Fibroblast of skin of abdomen (primary cell): ENCODE measurements at places on chromosomes 3 and 15.

DNA sequence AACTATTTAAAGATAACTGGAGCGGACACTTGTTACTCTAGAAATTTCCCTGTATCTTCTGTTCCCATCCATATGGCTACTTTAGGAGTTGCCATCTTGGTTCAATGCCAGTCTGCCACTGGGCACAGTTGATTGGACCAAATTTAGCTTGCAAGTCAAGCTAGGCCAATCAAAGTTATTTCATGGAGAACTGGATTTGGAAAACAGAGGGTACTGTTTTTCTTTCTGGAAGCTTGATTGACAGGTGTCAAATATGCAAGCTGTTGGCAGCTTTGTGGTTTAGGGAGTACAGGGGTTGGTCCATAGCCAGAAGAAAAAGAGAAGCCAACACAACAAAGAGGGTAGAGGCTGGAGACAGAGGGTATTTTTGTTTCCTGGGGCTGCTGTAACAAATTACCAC lies 33.4 kb upstream of the KLHL25 start:
- no peak for DNase-seq

DNA sequence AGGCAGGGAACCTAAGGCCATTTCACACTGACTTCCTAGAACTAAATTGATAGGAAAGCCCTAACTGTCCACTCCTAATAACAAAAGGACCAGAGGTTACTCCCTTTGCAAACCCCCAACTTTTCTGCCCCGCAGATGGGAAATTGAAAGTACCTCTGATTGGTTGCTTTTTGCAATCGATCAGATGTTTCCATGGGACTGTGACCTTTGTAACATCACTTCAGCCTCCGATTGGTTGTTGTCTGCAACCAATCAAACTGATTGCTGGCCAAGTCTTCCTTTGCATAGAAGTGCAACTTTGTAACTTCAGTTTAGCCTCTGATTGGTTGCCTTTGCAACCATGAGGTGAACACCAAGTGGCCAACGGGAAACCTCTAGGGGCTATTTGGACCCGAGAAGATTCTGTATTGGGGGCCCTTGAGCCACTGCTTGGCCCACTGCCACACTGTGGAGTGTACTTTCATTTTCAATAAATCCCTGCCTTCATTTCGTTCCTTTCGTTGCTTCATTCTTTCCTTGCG lies 11.3 kb upstream of the KNL1 start:
- no peak for DNase-seq

GRCh38 chr15:41832875-41833274 lies 5.0 kb downstream of the JMJD7 start:
- no peak for DNase-seq

GRCh38 chr15:83164111-83164770 lies 43.4 kb downstream of the HDGFL3 start:
- DNase-seq, result peak; percentile 72

DNA sequence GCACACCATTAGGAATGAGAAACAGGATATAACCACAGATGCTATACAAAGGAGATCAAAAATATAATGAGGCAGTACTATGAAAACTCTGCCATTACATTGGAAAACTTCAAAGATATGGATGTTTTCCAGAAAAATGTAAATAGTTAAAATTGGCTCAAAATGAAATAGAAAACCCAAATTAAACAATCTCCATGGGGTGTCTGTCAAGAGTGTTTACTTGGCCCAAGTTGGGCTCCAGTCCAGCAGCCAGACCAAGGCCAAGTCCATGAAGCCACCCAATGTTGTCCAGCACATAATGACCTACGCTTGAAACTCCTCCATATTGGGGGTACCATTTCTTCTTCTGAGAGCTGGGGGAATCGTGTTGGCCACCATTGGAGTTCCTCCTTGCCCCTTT lies 37.1 kb downstream of the CTXND1 start:
- DNase-seq, result no peak

GRCh38 chr15:67575039-67575502 lies 32.6 kb downstream of the MAP2K5 start:
- peak; percentile 54 for DNase-seq

GRCh38 chr15:65937476-65937875 lies 68.2 kb downstream of the RAB11A start:
- DNase-seq, result no peak

DNA sequence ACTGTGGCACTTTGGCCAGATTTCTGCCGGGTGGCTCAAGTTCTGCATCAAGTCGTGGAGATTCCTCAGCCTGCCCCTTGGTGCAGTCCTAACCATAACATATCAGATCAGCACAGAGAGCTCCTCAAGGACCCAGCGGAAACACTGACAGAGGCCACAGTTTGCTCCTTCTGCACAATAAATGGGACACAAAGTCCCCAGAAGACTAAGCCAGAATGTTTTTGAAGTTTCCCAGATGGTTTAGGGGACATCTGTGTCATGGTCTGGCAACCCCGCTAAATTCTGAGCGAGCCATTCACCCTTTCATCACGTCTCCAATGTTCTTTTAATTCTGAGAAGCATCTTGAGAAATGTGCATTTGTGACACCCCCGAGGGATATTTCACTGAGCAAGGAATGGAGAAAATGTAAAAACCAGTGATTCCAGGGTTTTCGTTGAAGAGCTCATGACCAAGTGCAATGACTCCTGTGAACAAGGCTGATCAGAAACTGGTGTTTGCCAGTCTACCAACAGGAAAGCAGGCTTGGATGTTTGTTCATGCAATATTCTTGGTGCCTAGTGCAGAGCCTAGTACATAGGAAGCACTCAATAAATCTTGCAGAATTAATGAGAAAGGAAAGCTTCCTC lies 64.8 kb upstream of the LMCD1 start:
- DNase-seq, result no peak

- no peak for DNase-seq
Observed at GRCh38 chr3:124410471-124410870, 319.8 kb upstream of the UMPS start.

DNA sequence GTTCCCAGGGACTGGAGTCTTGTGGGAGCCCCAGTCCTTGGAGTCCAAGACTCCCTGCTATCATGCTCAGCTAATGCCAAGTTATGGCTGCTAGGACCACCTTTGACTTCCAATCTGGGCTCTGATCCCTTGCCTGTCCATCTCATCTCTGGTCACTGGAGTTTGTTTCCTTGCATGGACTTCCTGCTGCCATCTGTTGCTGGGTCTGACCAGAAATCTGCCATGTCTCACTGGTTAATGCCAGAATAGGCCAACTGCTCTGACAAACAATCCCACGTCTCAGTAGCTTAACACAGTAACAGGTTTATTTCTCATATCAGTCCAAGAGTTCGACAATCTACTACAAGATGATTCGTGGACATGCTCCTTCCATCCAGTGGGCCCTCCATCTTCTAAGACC lies 10.1 kb upstream of the GLCE start:
- no peak for DNase-seq

DNA sequence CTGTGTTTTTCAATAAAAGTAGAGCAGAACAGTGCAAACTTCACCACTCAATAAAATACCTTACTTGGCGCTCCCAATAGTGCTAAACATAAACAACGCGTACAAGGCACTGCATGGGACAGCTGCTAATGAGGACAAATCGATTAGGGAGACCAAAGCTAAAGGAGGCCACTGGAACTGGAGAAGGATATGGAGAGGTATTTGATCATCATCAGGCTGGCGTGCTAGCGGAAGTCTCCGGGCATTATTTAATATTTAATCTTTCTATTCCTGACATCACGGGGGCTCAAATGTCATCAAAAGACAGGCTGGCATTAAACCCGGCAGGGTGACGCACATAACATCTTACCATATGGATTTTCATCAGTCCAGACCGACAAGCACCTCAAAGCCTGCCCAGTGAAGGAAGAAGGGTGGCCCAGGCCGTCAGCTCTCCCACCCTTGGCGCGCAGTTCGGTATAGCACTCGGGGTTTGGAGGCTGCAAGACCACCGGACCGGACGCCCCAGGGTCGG lies 604 bp downstream of the CCPG1 start:
- DNase-seq, result no peak

GRCh38 chr3:101077361-101078011 lies 84.3 kb upstream of the ABI3BP start:
- peak; percentile 28 for DNase-seq

- DNase-seq, result no peak
Observed at GRCh38 chr3:122620399-122620798, 42.9 kb downstream of the PARP15 start.

- no peak for DNase-seq
Observed at GRCh38 chr3:119636891-119637611, 23.3 kb downstream of the POPDC2 start.

- DNase-seq, result peak; percentile 85
Observed at GRCh38 chr3:100993309-100993708, at the start of gene ABI3BP. ABI3BP (minus strand) TSS chr3:100993421; CDS start chr3:100993384, 37 bp downstream.

DNA sequence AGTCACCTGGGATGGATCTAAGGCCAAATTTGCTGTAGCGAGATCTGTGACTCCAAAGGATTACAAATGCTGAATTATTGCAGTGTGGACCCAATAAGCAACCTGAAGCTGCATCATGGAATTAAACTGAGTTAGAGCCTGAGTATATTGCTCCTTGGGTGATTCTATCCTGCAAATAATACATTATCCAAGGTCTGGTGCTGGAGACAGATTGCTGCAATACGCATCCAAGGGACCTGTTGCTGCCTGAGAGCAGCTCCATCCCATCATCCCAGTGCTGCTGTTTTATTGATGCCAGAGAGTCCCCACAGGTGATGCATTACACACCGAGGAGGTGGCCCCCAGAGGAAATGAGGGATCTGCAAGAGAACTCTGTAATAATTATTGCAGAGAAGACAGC lies 31.6 kb upstream of the PCSK6 start:
- DNase-seq, result no peak

- peak; percentile 61 for DNase-seq
Observed at GRCh38 chr3:190444576-190445145, 5.0 kb downstream of the TMEM207 start.

DNA sequence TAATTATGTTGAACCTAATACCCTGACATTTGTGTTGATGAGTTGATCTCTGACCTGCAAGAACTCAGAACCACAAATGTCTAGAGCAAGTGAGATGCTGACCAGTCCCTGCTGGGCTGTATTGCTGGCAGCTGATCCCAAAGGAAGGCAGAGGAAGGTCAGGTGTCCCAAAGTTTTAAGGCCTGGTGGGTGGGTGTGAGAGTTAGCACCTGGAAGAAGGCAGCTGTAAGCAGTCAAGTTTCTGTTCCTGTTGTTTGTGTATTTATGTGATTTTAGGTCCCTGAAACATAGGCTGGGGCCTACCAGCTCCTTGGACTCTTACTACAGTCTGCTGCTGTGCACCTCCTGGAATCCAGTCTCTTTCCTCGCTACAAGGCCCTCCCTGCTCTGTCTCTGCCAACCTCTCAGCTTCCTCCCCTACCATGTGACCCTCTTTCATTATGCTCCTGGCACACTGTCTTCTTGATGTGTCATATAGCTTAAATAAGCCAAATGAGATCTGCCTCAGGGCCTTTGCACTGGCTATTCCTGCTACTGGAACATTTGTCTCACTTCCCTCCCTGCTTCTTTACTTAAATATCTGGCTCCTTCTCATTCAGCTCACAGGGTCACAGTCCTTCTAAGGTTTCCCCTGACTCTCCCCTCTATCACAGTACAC lies 31.0 kb upstream of the ATOSA start:
- no peak for DNase-seq

DNA sequence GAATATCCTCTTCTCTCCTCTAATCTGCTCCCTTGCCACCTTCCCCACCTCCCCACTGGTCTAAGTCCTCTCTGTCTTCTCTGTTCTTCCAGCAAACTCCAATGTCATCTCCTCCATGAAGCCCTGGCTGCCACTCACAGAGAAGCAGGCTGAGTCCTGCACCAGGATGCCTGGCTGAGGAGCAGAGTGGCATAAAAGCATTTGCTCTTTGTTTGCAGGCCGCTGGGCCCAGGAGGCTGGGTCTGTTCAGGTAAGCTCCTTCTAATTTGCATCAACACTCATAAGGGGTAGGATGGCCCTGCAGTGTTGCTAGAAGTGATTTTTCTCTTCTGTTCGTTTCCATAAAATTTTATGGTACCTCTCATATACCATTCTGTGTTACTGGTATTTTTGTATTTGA lies 43.2 kb upstream of the KLHL25 start:
- no peak for DNase-seq

DNA sequence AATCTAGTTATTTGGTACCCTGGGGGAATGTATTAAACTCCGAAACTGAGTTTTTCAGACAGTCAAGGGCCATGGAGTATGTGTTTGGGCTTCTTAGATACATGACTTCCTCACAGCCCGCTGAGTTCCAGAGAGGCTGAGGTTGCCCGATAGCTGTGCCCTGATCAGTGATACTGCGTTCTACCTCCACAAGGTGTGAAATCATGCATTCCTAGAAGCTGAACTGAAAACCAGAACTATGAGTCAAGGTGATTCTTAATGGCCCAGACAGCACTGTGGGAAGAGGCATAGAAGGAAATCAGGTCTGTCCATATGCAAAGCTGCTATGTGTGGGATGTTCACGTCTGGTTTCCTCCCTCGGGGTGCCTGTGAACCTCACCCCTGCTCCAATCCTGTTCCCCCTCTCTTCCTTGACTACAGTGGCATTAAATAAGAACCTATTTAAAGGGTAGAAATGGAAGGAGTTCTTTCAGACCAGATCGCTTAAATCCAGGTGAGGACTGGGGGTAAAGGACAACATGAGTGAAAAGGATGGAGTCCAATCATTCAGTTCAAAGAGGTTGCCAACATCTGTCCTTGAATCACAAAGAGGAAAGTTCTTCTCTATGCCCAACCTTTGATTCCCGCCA lies 74.3 kb downstream of the MYO1E start:
- no peak for DNase-seq

DNA sequence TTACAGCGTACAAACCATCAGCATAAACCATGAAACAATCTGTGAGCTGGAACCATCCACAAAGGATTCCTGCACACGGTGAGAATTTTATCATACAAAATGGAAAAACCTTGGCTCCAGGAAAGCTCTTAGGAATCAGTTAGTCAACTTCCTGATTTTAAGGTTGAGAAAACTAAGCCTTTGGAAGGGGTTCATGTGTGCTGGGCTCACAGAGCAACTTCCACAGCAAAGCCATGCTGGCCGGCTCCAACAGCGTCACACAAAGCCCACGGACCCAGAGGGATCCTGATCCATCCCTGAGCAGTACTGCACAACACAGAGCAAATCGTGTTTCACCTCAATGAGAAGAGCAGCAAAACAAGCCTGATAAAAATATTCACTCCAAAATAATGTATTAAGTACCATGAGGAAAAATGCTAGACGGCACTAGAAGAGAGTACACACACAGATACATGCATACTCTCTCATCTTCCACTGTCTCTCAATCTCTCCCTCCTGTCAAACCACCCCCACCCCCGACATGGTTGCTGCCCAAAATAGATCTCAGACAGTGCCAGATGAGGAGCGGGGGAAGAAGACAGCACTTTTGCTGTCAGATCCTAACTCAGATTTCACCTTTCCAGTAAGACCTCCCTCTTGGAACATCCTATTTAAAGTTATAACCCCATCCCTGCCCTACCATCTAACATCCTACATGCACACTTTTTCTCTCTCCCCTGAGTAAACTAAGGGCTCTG lies 58.6 kb downstream of the MB21D2 start:
- no peak for DNase-seq
